PC-9 (cell line): ENCODE measurements at places on chromosomes 1 and 21. TPM values are rescaled to one million over a fixed set of nuclear protein-coding genes. Genes with fewer than 3 reads are reported as not detected.

DNA sequence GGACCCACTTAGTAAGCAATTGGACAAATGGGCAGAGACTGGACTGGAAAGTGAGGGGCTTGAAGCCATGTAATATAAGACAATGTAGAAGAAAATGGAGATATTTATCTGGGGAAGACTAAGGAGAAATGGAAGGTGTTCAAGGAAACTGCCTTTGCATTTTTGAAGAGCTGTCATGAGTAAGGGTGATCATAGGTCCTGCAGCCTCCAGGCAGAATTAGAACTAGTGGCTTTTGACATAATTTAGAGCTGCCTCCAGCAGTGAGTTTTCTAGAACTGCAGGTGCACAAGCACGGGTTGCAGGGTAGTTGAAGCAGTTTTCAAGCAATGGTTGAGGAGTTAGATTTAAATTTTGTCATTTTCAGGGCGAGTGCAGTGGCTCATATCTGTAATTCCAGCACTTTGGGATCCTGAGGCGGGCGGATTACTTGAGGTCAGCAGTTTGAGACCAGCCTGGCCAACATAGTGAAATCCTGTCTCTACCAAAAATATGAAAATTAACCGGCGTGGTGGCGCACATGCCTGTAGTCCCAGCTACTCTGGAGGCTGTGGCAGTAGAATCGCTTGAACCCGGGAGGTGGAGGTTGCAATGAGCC lies 3.7 kb upstream of the CDC14A start:
- no peak overlapping the region for H3K27ac ChIP-seq
- H3K4me3 ChIP-seq: no peak overlapping the region
- peaks cover 11% of the 10 kb centered on the region for H3K4me1 ChIP-seq
- no peaks in the 10 kb centered on the region for H3K36me3 ChIP-seq

Gene SPRR2F
- total RNA-seq: not detected in 2 replicates

Gene GPR37L1
- total RNA-seq: 0.30 and 0.33 TPM in 2 replicates

DNA sequence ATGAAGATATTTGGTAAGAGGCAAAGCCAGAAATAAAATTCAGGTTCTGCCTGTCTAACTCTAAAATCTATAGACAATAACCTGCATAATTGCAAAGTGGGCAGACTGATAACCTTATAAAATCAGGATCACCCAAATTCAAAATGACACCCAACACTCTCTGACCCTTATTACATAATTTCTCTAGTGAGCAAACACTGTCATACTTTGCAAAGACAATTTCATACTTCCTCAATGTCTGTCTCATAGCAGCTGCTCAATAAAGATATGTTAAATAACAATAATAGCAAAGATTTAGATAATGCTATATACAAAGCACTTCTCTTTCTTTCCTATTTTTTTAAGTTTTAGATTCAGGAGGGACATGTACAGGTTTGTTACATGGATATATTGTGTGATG lies 118.5 kb downstream of the UCHL5 start:
- no peak overlapping the region for H3K4me3 ChIP-seq
- no peak for DNase-seq
- H3K4me1 ChIP-seq: no peaks in the 10 kb centered on the region
- no peak overlapping the region for H3K27ac ChIP-seq
- no peaks in the 10 kb centered on the region for H3K36me3 ChIP-seq
- no peaks in the 10 kb centered on the region for H3K27me3 ChIP-seq

- DNase-seq: no peak
- H3K4me3 ChIP-seq: no peak overlapping the region
- H3K4me1 ChIP-seq: no peaks in the 10 kb centered on the region
- no peaks in the 10 kb centered on the region for H3K27me3 ChIP-seq
Measured at GRCh38 chr1:97647776-97648175, 273.1 kb downstream of the DPYD start.

GRCh38 chr1:194084755-194085154 lies 898.3 kb upstream of the B3GALT2 start:
- H3K4me1 ChIP-seq: no peaks in the 10 kb centered on the region
- H3K4me3 ChIP-seq: no peak overlapping the region
- H3K27ac ChIP-seq: no peak overlapping the region
- no peaks in the 10 kb centered on the region for H3K36me3 ChIP-seq
- no peak for DNase-seq

- H3K27ac ChIP-seq: peak overlapping the region; percentile 70
- H3K4me3 ChIP-seq: peak overlapping the region; percentile 67
- peaks cover 19% of the 10 kb centered on the region for H3K36me3 ChIP-seq
- H3K4me1 ChIP-seq: peaks cover 24% of the 10 kb centered on the region
- DNase-seq: no peak
Measured at GRCh38 chr1:117058810-117059209, 1.3 kb upstream of the TTF2 start.

- no peak overlapping the region for H3K4me3 ChIP-seq
- DNase-seq: no peak
- H3K27me3 ChIP-seq: peaks cover 6% of the 10 kb centered on the region; the same call in 1 of the 2 replicates
- no peaks in the 10 kb centered on the region for H3K36me3 ChIP-seq
- H3K27ac ChIP-seq: no peak overlapping the region
Measured at GRCh38 chr1:152228831-152229230, 4.8 kb upstream of the HRNR start.

Gene LCE1D
- total RNA-seq: not detected in 2 replicates

Gene HSD3B1
- total RNA-seq: 0.39 TPM in 1 of 2 replicates, not detected in the other

DNA sequence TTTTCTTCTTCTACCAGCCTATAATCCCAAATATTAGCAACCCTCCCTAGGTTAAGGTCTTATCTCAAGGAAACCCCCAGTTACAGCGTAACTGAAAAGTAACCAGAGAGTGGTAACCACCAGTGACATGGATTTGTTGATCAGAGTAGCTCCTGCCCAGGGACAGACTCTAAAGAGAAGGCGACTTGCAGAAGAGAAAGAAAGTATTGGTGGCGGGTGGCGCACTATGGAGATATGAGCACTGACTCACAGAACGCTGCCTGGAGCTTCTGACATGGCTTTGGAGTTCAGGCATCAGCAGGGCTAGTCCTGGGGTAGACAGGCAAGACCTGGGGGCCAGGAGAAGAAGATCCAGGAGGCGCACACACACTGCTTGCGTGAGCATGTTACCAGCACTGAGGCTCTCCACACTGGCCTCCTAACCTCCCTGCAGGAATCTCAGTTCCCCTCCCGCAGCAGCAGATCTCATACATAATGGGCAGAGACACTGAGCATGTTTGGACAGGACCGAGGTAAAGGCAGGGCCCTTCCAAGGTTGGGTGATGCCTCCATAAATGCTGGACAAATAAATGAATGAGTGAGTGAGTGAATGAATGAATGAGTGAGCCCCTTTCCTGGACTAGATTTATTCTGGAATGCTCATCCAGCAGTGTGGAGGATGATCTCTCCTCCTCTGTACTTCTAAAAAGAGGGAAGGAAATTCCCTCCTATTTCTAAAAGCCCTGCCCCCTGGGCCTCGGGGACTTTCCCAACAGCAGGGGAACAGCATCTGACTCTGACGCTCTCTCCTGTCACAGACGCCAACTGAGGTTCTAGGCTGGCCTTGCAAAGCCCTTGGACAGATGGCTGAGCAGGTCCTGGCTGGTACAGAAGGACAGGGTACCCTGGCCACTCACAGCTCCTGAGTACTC lies 175.5 kb downstream of the CLIC6 start:
- DNase-seq: no peak
- no peak overlapping the region for H3K27ac ChIP-seq
- peaks cover 83% of the 10 kb centered on the region for H3K4me1 ChIP-seq

DNA sequence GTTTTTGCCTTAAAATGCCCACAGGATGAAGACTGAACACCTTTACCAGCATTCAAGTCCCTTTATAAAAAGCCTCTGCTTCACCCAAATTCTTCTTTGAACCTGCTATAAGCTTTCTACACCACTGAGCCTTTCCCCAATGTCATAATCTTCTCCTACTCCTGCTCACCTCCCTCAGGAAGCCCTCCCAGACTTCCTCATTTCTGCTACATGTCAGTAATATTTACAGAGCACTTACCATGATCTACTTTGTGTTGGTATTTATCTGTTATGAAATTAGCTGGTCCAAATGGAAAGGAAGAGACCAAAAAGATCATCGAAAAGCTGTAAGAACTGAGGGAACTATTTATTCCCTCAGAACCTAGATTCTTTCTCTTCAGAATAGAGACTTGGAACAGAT lies 8.5 kb downstream of the OVGP1 start:
- no peak overlapping the region for H3K4me3 ChIP-seq
- DNase-seq: no peak
- peaks cover 54% of the 10 kb centered on the region for H3K4me1 ChIP-seq
- H3K36me3 ChIP-seq: no peaks in the 10 kb centered on the region
- H3K27me3 ChIP-seq: no peaks in the 10 kb centered on the region
- H3K27ac ChIP-seq: no peak overlapping the region

GRCh38 chr1:1483714-1484113 lies 12.1 kb downstream of the ATAD3B start:
- H3K27me3 ChIP-seq: no peaks in the 10 kb centered on the region
- no peaks in the 10 kb centered on the region for H3K4me1 ChIP-seq
- no peak for DNase-seq
- no peak overlapping the region for H3K27ac ChIP-seq
- no peaks in the 10 kb centered on the region for H3K36me3 ChIP-seq
- no peak overlapping the region for H3K4me3 ChIP-seq

- H3K36me3 ChIP-seq: no peaks in the 10 kb centered on the region
- no peaks in the 10 kb centered on the region for H3K4me1 ChIP-seq
- no peak overlapping the region for H3K27ac ChIP-seq
- no peak for DNase-seq
Measured at GRCh38 chr1:165281207-165281901, 75.2 kb downstream of the LMX1A start.

- H3K4me3 ChIP-seq: peak overlapping the region; percentile 97
- peaks cover 14% of the 10 kb centered on the region for H3K36me3 ChIP-seq
- peaks cover 50% of the 10 kb centered on the region for H3K4me1 ChIP-seq
Measured at GRCh38 chr1:44030605-44031251, 534 bp downstream of the SLC6A9 start.

GRCh38 chr1:58566339-58566738 lies 10.7 kb downstream of the TACSTD2 start:
- no peak for DNase-seq
- no peak overlapping the region for H3K27ac ChIP-seq
- H3K4me3 ChIP-seq: no peak overlapping the region
- no peaks in the 10 kb centered on the region for H3K36me3 ChIP-seq

- no peak overlapping the region for H3K27ac ChIP-seq
- no peaks in the 10 kb centered on the region for H3K27me3 ChIP-seq
- no peaks in the 10 kb centered on the region for H3K4me1 ChIP-seq
Measured at GRCh38 chr1:67958472-67958871, 92.0 kb downstream of the DIRAS3 start.

- DNase-seq: no peak
- no peaks in the 10 kb centered on the region for H3K36me3 ChIP-seq
- no peak overlapping the region for H3K4me3 ChIP-seq
- no peak overlapping the region for H3K27ac ChIP-seq
- no peaks in the 10 kb centered on the region for H3K4me1 ChIP-seq
Measured at GRCh38 chr1:221161571-221162041, 282.4 kb downstream of the HLX start.

Gene VHLL
- not detected in 2 replicates for total RNA-seq

Gene GJA4
- not detected in 2 replicates for total RNA-seq

- no peak overlapping the region for H3K4me3 ChIP-seq
- peaks cover 19% of the 10 kb centered on the region for H3K4me1 ChIP-seq
- H3K27me3 ChIP-seq: no peaks in the 10 kb centered on the region
- H3K36me3 ChIP-seq: no peaks in the 10 kb centered on the region
- DNase-seq: no peak
- no peak overlapping the region for H3K27ac ChIP-seq
Measured at GRCh38 chr1:201436393-201436792, 14.9 kb upstream of the TNNI1 start.

GRCh38 chr1:233523047-233523446 lies 90.9 kb upstream of the KCNK1 start:
- peaks cover 16% of the 10 kb centered on the region for H3K4me1 ChIP-seq
- no peaks in the 10 kb centered on the region for H3K36me3 ChIP-seq
- DNase-seq: no peak
- H3K4me3 ChIP-seq: no peak overlapping the region
- no peak overlapping the region for H3K27ac ChIP-seq

- H3K4me3 ChIP-seq: no peak overlapping the region
- H3K36me3 ChIP-seq: no peaks in the 10 kb centered on the region
- no peaks in the 10 kb centered on the region for H3K4me1 ChIP-seq
- H3K27ac ChIP-seq: no peak overlapping the region
Measured at GRCh38 chr1:9251501-9251900, 16.9 kb downstream of the H6PD start.

- peak; percentile 50 for DNase-seq
- peaks cover 59% of the 10 kb centered on the region for H3K4me1 ChIP-seq
- no peaks in the 10 kb centered on the region for H3K27me3 ChIP-seq
Measured at GRCh38 chr1:234656944-234657654, 47.1 kb upstream of the IRF2BP2 start.

Gene KRTAP21-2
- not detected in 2 replicates for total RNA-seq

GRCh38 chr1:198245379-198245778 lies 88.6 kb downstream of the NEK7 start:
- no peaks in the 10 kb centered on the region for H3K27me3 ChIP-seq
- H3K4me3 ChIP-seq: no peak overlapping the region
- DNase-seq: no peak
- H3K27ac ChIP-seq: no peak overlapping the region

GRCh38 chr1:223556414-223557129 lies 108.9 kb downstream of the CAPN8 start:
- no peak overlapping the region for H3K27ac ChIP-seq
- H3K36me3 ChIP-seq: peaks cover 5% of the 10 kb centered on the region
- no peaks in the 10 kb centered on the region for H3K27me3 ChIP-seq
